ENCODE measurements at places on chromosomes 2 and 18.

GRCh38 chr2:216004697-216005283 is 8.6 kb downstream of the MREG start:
- DNase-seq = no peak

DNA sequence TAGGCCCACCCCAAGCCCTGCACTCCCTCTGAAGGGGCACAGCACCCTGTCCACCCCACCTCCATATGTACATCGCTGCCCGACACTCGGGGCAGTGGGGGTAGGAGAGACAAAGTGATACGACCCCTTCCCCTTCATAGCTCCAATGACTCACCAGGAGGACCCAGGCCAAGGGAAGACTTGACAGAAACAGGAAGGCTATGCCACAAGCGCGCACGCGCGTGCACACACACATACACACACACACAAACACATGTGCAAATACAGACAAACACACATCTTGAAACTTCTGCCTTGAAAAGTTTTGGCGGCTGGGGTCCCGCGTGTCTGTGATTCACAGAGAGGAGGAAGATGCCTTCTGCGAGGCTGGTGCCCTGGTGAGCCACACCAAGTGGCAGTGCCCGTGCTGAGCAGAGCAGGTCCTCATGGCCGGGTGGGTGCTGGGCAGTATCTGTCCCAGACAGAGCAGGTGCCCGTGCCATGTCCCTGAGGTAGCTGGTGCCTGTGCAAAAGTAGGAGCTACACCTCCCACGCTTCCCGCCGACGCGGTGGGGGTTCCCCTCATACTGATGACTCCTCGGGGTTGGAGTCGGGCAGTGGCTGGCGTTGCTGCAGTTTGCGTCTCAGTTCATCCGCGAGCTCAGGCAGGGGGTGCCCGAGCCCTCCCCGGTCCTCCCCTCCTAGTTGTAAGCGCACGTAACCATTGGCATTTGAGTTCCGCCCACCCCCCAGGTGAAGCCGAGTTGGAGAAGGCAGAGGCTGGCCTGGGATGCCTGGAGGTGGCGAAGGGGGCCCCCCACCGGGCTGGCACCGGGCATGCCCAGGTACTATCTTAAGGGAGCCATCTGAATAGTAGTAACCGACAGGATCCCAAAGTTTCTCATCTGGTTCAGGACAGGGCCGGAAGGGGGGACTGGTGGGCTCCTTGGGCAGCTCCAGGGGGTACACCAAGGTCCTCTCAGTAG is 2.5 kb upstream of the ANKRD39 start:
- DNase-seq = no peak

DNA sequence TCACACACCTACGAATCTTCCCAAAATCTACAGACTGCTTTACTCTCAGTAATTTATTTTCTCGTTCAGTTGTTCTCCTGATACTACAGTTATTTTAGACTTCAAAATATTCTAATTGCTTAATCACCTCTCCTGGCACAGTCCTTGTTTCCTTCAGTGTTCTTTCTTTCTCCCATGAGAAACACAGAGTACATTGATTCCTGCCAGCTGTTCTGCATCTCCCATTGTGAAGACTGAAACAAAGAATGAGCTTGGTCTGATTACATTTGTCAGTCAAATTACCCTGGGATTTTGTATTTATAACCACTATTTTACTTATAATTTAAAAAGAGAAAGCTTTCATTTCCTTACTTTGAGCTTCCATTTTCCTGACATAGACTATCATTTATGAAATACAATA is 63.9 kb upstream of the TANK start:
- no peak for DNase-seq

GRCh38 chr2:111138839-111139238 is 18.1 kb downstream of the BCL2L11 start:
- DNase-seq = no peak

GRCh38 chr18:378079-378478 is 110.2 kb upstream of the THOC1 start:
- no peak for DNase-seq

- no peak for DNase-seq
These were observed 27.2 kb downstream of the KDM3A start for GRCh38 chr2:86468162-86469033.

DNA sequence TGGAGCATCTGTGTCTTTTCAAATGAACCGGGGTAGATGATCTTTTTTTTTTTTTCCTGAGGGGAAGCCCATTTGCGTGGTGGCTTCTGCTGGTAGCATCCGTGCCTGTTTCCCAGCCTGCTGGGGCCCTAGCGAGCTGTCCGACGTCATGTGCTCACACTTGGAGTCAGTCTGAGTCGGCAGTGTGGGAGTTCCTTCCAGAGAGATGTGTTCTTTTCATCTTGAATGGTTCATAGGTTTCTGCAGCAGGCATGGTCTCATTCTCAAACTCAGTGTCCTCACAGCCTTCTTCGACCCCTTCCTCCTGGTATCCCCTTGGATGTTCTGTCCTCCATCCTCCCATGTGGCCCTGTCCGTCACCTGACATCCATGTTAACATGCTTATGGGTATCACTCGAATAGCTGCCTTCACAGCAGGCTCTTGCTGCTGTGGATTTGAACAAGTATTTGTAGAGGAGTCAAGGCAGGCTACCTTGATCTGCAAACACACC is 51.0 kb downstream of the LDLRAD4 start:
- no peak for DNase-seq

- DNase-seq = no peak
These were observed 586.6 kb upstream of the KLHL29 start for GRCh38 chr2:22798386-22798785.

DNA sequence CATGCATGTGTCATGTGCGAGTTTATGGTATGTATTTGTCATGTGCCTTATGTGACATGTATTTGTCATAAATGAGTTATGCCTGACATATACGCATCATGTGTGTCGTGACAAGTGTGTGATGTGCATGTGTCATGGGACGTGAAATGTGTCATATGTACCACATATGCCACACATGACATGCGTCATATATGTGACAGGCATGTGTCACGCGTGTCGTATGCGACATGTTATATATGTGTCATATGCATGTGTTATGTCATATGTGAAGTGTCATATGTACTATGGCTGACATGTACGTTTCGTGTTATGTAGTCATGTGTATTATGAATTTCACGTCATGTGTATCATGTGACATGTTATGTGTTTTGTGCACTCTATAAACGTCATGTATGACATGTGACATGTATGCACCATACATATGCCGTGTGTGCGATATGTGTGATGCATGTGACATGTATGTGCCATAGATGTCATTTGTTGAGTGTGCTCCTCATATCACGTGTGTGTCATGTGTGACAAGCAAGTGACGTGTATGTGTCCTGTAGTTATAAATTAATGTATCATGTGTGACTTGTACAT is 2152.3 kb upstream of the PIK3C3 start:
- DNase-seq = no peak

DNA sequence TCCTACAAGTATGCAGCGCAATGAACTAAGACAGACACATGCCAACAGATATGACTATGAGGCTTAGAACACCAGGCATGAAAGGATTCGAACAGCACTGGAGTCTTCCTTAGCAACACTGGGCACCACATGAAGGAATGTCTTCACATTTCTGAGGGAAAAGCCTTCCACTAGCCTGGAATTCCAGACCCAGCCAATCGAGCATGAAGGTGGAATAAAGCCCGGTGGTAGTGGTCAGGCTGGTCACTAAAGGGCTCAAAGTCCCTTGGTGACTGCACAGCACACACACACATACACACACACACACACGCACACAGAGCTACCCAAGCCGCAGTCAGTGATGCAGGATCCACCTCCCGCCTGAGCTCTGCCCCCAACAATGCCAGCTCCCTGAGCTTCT is 19.7 kb upstream of the SFXN5 start:
- DNase-seq = peak; percentile 52

DNA sequence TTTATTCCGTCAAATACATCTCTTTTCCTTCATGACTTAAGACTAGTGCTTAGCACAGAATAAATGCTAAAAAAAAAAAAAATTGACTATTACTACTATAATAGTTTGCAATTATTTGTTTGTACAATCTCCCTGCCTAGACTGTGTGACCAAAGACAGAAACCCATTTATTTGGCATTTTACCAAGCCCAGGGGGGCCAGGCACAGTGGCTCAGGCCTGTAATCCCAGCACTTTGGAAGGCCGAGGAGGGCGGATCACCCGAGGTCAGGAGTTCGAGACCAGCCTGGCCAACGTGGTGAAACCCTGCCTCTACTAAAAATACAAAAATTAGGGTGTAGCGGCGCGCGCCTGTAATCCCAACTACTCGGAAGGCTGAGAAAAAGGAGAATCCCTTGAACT is 1.4 kb downstream of the ASB3 start:
- DNase-seq = no peak

DNA sequence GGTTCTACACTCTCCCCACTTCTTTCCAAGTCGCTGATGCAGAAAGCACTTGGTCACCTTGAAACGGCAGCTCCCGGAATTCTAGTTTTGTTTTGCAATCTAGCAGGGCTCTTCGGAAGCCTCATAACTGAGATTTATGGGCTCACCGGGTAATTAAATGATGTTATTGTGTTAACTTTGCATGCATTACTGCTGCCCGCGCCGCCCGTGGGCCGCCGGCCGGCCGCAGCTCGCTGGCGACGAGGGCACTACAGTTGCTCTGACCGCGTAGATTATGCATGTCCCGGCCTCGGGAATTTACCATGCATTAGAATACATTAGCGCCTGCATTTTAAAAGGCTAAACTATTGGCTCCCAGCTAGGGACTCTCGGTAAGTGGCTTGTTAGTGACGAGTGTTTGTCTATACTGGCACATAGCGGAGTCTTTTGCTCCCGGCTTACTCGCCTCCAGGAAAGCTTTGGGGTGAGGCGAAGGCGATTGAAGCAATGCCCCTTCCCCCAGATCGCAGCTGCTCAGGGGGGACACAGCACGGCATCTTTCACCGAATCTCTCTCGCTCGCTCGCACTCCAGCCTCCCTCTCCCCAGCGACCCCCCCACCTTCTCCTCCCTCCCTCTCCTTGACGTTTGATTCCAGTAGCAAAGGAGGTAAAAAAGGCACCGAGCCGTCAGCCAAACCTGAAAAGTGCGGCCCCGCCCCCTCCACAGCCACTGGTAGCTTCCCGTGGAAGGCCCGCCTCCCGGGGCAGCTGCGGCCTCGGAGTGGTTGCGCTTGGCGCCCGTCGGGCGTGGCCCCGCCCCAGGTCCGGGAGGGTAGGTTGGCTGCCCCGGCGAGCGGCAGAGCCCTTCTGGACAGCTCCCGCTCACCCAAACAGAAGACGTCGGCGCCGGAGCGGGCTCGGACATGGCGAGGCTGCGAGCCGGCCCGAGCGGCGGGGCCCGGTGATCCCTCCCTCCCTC is at the start of gene ONECUT2:
TSS of gene ONECUT2 (plus strand) at position 839 of the 959 bp plus-strand sequence. CDS start 343 bp downstream, outside the sequence.
- DNase-seq = peak; percentile 85

GRCh38 chr2:40859617-40860016 is 407.7 kb upstream of the SLC8A1 start:
- no peak for DNase-seq

- no peak for DNase-seq
These were observed 126.8 kb downstream of the SLC8A1 start for GRCh38 chr2:40325116-40325515.

DNA sequence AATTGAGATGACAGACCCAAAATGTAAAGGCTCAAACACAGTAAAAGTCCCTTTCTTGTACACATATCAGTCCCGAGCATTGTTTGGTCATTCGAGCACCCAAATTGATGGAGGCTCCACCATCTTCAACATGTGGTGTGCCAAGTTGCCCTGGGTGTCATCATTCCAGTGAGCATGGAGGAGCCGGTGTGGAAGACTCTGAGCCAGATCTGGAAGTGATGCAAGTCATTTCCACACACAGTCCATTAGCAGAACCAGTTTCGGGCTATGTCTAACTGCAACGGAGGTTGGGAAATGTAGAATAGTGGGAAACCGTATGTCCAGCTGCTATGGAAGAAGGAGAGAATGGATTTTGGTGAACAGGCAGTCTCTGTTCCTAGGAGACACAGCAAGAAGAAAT is 40.9 kb upstream of the BZW1 start:
- DNase-seq = no peak

Measured in IMR-90 (cell line).